Fibroblast of skin of abdomen (primary cell): ENCODE measurements at places on chromosomes 7 and 10.

DNA sequence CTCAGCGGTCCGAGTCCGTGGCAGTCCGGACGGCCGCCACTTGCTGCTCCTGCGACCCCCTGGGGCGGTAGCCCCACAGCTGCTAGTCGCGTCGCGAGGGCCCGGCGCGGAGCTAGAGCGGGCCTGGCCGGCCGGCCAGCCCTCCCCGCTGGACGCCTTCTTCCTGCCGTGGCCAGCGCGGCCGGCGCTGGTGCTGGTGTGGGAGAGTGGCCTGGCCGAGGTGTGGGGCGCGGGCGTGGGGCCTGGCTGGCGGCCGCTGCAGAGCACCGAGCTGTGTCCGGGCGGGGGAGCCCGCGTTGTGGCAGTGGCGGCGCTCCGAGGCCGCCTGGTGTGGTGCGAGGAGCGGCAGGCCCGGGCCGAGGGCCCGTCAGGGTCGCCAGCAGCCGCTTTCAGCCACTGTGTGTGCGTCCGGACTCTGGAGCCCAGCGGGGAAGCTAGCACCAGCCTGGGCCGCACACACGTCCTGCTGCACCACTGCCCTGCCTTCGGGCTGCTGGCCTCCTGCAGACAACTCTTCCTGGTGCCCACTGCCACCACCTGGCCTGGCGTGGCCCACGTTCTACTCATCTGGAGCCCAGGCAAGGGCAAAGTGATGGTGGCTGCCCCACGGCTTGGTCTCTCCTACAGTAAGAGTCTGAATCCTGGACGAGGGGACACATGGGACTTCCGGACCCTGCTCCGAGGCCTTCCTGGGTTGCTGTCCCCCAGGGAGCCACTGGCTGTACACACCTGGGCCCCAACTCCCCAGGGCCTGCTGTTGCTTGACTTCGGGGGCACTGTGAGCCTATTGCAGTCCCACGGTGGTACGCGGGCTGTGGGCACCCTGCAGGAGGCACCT is 631 bp downstream of the HPS6 start:
- no peak for DNase-seq

DNA sequence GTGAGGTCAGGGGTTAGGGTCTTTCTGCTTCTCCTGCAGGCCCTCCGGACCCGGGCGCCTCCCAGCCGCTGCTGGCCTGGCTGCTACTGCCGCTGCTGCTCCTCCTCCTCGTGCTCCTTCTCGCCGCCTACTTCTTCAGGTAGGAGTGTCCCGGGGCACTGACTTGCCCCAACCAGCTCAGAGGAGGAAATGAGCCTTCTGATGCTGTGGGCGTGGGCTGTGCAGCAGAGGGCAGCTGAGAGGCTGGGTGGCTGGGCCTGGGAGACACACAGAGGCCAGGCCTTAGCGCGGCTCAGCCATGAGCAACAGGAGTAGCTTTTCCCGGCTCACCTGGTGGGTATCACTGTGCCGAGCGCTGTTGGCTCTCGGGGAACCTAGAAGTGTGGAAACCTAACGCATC is 78.9 kb downstream of the MKI67 start:
- DNase-seq, result no peak

DNA sequence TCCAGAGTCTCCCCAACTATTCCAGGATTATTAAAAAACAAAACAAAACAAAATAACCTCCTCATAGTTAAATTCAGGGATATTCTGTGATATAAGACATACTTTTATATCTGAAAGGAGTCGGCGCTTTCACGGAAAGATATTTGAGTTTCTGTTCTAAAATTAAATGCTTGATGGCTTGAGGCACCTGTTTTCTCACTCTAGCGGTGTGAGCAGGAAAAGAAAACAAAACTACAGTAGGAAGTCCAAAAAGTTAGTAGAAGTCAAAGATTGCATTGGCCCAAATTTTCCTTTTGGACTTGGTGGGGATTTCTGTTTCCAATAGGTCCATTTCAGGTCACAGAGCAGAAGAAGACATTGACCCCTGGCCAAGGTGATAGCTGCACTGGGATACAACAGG is 716.1 kb upstream of the POT1 start:
- no peak for DNase-seq

DNA sequence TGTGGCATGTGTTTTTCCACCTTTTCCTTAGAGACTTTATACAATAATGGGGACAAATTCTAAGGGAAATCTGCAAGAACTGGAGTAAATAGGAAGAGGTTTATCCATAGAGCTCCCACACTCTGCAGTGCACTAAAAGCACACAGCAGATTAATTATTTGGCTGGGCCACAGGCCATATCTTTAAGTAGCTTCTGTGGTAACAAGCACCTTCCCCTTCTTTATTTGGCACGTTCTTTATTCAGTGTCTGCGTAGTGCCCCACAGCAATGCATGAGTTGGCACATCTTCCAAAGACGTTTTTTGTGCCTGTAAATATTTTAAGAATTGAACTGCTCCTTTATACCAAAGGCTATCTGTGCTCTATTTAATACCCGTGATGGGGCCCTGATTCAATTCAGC is 104.9 kb upstream of the MBL2 start:
- no peak for DNase-seq

DNA sequence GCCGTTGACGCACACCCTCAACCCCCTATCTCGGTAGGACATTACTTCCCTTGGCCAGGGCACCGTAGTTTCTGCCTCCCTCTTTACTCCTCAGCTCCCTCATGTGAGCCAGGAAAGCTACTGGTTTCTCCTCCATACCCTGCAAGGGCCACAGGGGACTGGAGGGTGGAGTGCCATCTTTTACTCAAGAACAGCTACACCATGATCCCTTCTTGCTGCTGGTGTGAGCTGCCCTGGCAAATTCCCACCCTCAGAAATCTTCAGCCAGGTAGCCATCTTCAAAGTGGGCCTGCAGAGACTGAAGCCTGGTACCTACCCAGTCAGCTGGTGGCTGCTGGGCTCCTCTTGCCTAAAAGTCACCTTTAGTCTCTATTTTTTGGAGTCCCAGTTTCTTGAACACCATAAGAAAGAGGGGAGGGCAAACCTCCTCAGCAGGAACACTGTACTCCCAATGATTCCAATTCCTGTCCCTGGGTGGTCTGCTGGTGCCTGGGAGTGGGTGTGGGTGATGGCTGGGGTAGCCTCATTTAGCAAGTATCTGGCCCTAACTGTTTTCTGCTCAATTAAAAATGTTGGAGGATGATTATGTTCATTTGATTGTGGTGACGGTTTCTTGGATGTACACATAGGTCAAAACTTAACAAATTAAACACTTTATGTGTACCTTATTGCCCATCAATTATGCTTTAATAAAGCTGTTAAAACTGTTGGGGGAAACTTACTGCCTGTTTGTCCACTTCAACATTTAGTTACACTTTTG is 105.0 kb upstream of the NPY start:
- DNase-seq, result no peak

DNA sequence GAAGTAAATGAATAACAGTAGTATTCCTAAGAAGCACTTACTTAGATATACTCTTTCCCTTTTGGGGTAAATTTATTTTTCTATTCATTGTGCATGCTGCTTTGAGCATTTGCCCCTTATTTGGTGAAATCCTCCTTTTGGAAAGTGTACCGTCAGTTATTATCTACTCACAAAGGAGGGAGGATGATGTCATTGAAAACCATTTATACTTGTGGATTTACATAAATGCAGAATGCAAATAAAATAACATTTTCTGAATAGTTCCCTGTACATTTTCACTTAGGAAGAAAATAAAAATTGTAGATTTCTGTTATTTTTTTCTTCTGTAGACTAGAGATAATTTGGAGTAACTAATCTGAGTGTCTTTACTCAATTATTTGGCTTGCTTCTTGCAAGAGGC is 29.5 kb upstream of the SEM1 start:
- DNase-seq, result no peak

DNA sequence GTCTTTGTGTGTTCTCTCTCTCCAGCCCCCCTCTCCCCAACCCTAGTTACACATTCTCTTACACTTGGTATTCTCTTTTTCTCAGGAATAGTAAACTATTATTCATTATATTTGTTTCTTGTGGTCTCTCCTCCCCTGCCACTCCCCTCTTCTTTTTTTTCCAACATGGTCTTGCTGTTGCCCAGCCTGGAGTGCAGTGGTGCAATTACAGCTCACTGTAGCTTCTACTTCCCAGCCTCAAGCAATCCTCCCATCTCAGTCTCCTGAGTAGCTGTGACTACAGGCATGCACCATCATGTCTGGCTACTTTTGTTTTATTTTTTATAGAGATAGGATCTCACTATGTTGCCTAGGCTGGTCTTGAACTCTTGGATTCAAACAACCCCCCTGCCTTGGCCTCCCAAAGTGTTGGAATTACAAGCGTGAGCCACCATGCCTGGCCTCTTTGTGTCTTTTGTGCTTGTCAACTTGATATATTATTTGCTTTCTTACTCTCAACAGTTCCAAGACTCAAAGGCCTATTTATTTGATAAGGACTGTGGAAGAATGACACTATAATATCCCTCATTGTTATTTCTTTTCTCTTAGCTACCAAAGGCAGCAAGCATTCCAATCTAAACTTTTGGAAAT is 66.9 kb downstream of the MLLT10 start:
- DNase-seq, result no peak

DNA sequence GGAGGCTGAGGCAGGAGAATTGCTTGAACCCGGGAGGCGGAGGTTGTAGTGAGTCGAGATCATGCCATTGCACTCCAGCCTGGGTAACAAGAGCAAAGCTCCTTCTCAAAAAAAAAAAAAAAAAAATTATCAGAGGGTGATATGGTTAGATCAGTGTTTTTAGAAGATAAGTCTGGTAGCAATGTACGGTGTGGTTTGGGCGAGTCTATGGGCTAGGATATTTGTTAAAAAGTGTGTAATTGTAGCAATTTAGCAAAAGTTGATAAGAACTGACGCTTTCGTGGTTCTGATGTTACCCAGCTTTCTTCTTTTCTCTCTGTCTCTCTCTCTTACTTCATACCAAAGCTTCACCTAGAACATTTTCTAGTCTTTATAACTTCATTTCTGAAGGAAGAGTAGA is 6.9 kb upstream of the CYP51A1 start:
- DNase-seq, result no peak
